ENCODE measurements at places on chromosomes 2 and 18.

- DNase-seq, result no peak
Observed at GRCh38 chr2:23380562-23381065, 4.4 kb upstream of the KLHL29 start.

- DNase-seq, result no peak
Observed at GRCh38 chr18:13811993-13812392, 12.0 kb upstream of the MC5R start.

GRCh38 chr2:231228974-231229529 lies 30.6 kb downstream of the ARMC9 start:
- DNase-seq, result peak; percentile 53

- DNase-seq, result no peak
Observed at GRCh38 chr18:65279668-65280305, 471.0 kb upstream of the CDH7 start.

DNA sequence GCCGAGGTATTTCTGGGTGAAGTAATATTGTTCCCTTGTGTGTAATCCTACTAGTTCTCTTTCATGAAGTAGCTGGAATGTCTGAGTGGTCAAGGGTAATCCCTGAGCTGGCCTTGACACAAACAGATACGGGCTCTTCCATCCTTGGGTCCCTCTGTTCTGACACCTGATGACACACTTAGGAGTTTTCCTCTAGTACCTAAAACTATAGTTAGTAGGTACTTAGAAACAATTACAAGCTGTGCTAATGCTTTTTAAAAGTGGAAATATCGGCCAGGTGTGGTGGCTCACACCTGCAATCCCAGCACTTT lies 59.2 kb upstream of the IL1R1 start:
- no peak for DNase-seq

DNA sequence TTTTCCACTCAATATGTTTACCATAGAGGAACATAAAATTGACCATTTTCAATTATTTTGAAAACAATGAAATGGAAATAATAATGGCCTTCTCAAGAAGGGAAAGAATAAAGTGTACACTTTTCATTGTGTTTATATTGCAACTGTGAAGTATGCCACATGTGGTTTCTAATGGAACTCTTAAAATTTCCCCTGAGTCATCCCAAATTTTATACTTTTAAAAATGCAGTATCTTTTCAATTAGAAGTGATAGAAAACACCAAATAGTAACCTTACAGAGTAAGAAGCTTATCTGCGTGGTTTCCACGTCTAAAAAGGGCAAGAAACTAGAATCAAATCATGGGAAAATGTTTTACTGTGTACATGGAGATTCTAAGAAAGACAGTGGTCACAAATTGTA lies 70.0 kb downstream of the SCG2 start:
- no peak for DNase-seq

DNA sequence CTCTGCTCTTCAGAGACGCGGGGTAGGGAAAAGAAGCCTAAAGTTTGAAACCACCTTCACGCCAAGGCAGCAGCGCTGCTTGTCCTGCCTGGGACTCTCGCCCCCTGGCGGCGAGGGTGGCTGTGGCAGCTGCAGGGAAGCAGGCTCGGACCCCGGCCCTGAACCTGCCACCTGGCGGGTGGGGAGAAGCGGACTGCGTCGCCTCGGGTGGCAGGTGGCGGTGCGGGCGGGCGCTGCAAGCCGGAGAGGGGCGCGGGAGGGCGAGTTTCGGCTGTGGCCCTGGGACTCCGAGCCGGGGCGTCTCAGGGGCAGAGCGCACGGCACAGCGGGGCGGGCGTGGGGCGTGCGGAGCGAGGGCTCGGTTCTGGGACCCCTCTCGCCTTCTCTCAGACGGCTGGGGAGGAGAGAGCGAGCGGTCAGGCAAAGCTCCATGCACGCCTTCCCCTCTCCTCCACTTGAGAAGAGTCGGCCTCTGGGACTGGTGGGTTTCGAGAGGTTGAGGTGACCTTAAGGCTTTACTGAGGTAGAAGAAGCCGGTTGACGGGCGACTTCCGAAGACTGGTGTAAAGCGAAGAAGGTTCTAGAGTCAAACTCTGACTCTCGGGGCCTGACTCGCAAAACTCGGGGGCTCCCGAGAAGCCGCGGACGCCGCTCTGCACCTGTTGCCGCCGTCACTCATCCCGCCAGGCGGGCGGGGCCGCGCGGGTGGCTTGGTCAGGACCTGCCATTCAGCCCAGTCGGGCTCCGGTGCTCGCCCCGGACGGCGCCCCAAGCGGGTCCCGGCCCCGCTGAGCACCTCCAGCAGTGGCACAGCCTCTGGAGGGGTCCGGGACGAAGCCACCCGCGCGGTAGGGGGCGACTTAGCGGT lies 1.1 kb upstream of the BOLL start:
- peak; percentile 73 for DNase-seq

DNA sequence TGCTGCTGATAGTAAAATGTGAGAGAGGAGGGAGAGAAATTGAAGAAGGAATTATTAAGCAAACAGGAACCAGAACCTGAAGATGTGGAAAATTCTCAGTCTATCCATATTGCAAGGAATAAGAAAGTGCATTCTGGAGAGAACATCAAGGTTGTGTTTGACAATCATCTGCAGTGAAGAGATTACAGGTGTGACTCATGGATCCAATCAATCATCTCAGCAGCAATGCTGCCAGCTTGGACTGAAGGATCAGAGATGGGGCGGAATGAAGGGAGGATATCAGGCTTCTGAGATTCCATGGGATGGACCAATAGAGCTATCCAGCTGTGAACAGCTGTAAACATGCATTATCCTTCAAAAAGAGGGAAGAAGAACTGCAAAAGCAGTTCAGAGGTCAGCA lies 247.3 kb downstream of the LPIN1 start:
- DNase-seq, result no peak

DNA sequence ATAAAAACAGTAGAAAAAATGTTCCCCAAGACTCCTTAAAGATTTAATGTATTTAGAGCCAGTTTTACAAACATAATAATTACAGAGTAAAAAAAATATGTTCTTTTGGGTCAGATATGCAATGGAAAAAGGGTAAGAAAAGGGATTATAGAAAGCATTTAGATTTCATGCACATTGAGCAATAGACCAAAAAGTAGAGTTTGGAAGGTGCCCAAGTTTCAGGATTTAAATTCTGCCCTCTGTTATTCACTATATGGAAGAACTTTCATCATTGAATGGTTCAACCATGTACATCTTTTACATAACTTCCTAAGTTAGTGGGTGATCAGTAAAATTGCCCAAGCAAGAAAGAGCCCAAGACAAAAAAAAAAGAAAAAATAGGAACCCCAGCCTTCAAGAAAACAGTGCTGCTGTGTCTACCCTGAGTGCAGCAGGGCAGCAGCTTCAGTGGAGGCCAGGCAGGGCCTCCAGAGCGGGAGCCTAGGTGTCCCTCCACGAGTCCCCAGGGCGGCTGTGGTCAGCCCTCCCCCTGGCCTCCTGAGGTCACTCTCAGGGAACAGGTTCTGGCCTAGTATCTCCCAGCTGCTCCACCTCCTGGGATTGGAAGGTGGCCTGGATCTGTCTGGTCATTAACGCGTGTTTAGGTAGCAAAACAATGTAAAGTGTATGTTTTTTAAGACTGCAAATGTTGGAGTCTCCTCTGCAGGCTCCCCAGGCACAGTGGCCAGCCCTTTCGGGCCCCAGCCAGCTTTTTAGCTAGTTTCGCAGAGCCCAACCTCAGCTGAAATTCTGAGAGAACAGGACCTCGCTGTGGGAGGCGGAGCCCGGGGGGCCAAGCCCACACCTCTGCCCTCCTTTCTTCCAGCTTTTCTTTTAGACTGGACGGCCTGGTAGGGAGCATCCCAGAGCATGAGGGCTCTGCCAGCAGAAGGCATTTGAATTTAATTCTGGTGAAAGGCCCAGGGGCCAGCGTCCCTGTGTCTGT lies 77.3 kb downstream of the TEX51 start:
- no peak for DNase-seq

DNA sequence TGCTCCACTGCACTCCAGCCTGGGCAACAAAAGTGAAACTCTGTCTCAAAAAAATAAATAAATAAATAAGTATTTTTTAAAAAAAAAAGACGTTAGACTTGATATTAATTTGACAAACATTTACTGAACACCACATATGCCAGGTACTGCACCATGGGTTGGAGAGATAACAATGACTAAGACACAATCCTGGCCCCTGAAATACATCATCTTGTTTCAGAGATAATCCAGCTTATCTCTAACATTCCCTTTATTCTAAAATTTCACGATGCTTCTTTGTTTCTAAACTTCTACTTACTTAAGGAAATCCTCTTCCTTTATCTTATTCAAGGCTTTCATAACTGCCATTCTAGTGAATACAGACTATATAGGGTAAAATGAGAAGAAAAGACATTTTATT lies 55.0 kb upstream of the PEX13 start:
- peak; percentile 55 for DNase-seq

GRCh38 chr2:90077948-90078347 lies 1386.5 kb downstream of the RPIA start:
- DNase-seq, result no peak

DNA sequence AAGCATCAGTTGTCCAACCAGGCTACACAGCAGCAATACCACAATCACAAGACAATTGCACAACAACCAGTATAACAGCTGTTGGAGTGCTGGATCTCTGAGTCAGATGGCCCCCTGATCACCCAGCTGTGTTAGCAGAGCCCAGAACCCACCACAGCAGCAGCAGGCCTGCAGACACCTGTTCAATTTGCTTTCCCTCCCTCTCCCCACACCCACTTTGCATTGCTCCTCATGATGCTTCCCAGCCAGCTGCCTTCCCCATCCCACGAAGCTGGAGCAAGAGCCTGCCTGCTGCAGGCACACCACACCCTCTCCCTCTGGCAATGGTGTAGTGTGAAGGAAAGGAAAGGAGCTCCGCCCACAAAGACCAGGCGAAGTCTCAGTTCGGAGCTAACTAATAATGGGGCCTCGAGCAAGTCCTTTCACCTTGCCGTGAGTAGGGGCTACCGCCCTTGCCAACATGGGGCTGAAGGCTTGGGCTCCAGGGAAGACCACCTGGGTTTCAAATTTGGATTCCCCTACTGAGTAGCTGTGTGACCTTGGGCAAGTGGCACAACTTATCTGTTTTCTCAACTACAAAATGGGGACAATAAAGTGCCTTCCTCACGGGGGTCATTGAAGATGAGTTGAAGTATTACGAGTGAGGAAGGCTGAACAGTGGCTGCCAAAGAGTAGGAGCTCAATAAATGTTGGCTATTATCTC lies 19.4 kb upstream of the ZBTB7C start:
- DNase-seq, result no peak

DNA sequence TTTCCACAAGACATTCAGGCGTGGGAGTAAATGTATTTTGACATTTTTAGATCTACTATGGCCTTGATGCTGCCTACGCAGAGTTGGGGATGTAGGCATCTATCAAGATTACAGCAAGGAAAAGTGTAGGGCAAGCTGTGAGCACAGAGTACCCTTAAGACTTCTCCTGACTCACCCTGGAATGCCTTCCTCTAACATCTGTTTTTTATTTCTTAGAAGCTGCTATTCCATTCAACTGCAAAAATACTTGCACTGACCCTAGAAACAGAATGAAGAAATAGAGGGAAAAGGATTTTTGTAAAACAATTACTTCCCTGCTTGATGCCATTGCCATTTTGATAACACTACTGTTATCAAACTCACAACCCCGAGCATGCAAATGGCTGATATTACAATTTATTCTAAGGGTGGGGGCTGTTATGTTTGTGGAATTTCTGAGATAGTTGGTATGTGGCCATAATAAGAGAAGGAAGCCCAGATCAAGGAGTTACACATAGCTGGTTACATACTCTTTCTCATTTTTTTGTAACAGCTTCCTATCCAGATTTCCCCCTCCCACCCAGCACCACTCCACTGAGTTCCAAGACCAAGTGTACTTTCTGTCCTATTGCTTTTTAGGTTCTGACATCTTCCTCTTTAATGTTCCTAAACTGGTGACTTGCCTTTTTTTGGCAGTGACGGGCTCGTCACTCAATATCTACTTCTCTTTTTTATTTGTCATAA lies 6.0 kb upstream of the ROCK1 start:
- DNase-seq, result peak; percentile 60

DNA sequence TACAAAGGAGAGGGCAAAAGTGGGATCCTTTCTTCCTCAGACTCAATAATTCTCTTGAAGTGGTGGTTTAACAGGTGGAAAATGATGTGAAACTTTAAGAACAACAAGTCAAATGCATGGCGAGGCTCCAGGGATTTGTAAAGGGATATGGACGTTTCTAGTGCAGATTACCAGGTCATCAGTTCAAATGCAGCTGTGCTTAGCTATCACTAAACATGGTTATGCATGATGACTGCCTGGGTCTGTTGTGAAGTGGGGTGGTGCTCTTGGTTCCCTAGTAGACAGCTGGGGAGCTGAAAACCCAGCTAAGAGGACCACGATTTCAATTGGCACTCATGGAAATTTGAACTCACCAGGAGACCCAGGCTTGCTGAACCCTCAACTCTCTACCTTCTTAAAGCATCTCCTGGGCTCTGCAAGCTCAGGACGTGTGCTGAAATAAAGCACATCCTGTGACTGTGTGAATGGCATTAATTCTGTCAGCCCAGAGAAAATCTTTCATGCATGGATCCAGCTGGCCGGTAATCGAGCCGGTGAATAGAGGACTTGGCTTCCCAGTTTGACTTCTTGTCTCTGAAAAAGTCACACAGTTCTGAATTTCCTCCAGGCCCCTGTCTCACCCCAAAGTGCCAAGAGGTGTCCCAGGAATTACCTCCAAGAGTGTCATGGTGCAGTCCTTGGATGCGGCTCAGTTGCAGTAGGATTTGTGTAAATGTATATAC lies 146.1 kb downstream of the MTX2 start:
- DNase-seq, result no peak

DNA sequence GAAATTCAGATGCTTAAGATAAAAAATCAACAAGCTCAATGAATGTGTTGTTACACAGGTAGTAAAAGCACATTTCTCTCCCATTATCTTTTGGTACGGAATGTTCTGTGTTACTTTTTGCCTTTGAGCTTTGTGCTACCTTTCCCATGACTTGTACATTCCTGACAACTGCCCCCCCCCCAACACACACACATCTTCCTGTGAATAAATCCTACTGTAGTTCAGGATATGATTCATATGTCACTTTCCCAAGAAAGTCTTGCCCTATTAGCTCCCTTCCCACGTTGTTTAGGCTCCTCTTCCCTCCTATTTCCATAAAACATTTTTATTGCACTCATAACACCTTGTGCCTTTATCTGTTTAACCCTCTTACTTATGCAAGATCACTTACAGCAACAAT lies 442.6 kb upstream of the LRATD1 start:
- DNase-seq, result no peak
